ENCODE measurements at places on chromosomes 16 and 17.
A peak's percentile ranks its signal among the peaks of the same experiment; 100 is the strongest.

DNA sequence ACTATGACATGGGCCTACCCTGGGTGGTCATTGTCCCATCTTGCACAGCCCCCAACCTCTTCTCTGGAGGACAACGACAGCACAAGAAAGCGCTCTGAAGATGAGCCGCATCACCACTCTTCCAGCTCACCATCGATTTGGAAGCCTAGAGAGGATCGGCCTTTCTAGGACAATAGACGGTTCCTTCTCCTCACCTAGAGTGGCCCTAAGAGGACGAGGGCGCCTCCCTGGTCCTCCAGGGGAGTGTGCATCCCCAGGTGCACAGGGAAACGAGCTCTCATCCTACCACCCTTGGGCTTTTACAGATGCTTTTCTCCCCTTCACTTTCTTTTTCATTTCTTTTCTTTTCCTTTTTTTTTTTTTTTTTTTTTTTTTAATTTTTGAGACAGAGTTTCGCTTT is 20.3 kb upstream of the SLC52A1 start:
- no peak for DNase-seq

DNA sequence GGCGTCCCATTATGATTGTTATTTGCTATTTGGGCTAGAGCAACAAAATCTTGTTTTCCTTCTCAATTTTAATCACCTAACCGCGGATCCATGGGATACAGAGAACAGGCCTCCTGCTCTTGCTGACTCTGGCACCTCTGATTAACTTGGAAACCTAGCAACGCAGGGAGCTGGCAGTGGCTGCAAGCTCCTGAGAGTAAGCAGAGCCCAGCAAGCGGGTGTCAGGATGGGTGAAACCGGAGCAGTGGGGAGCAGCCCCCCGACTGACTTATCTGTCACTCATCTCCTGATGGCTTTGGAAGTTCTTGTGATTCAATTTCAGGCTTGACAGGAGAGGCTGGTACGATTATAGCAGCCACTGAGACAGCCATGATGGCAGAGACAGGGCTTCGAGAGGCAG is 45.5 kb upstream of the CDC42EP4 start:
- peak; percentile 67 for DNase-seq

GRCh38 chr17:72353502-72353901 is 232.7 kb downstream of the SOX9 start:
- DNase-seq = peak; percentile 48

DNA sequence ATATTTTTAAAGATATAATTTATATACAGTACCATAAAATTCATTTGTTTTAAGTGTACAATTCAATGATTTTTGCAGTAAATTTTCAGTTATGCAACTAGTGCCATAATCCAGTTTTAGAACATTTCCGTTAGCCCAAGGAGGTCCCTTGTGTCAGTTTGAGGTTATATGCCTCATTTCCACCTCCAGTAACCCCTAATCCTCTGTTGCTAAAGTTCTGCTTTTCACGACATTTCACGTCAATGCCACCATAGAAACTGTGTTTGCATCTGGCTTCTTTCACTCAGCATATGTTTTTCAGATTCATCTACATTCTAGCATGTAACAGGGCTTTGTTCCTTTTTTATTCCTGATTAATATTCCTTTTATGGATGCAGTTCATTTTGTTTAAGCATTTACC is 42.4 kb upstream of the NUDT7 start:
- no peak for DNase-seq

GRCh38 chr16:20904507-20905081 is 4.0 kb downstream of the LYRM1 start:
- DNase-seq = peak; percentile 20

DNA sequence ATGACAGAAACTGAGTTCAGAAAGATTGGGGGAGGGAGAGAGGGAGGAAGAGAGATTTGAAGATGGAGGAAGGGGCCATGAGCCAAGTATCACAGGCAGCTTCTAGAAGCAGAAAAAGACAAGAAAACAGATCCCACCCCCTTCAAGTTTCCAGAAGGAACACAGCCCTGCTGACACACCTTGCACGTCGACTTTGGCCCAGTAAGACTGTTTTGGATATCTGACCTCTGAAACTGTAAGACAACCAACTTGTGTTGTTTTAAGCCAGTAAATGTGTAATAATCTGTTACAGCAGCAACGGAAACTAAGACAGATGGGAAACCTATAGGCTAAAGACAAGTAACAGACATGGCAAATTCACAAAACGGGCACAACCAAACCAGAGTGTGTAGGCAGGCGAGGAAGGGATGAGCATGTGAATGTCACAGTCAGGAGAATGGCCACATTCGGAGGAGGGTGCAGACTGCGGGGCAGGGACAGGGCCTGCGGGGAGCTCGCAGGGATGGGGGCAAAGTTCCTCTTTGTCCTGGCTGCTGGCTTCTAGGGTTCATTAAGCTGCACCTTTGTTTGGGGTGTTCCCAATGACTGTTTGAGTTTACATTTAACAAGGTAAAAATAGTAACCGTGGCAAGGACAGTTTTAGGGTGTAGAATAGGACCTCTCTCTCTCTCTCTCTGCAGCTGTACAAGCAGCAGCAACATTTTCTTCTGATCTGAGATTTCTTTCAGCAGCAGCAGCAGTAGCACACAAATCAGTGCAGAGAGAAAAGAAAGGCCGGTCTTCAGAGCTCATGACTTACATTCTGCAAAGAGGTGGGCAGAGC is 18.3 kb upstream of the ATP2C2 start:
- DNase-seq = no peak

DNA sequence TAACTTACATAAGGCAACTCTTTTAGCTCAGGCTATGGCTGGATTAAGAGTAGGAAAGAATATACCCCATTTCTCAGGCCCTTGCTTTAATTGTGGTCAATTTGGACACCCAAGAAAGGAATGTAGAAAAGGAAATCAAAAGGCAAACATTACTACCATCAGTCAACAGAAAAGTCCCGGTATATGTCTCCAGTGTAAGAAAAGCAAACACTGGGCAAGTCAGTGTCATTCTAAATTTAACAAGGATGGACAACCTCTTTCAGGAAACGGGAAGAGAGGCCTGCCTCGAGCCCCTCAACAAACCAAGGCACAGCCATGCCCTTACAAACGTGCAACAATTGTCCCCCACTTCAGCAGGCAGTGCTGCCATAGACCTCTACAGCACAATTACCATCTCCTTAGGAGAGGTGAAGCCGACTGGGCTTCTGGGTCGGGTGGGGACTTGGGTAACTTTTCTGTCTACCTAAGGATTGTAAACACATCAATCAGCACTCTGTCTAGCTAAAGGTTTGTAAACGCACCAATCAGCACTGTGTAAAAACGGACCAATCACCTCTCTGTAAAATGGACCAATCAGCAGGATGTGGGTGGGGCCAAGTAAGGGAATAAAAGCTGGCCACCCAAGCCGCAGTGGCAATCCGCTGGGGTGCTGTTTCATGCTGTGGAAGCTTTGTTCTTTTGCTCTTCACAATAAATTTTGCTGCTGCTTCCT is 12.4 kb downstream of the MRPL58 start:
- no peak for DNase-seq

DNA sequence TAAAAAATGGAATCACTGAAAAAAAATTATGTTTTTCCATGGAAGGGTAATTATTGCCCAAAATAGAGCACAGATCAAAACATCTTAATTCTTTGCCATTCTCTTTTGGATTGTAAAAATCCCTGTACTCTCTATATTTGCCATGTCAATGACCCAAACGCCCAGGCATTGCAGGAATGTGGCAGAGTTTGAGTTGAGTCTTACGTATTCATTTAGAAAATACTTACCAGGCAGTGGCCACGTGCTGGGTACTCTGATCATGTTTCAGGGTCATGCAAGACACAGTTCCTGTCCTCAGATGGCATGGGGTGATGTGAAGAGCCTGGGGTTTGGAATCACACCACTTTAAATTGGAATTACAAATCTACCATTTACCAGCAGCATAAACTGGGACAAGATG is 267.7 kb downstream of the ABCC12 start:
- DNase-seq = no peak

GRCh38 chr17:27635275-27635823 is 4.4 kb downstream of the LGALS9 start:
- peak; percentile 74 for DNase-seq

GRCh38 chr17:66952031-66952524 is 12.4 kb upstream of the CACNG4 start:
- no peak for DNase-seq

GRCh38 chr16:73956587-73957494 is 339.8 kb upstream of the PSMD7 start:
- peak; percentile 69 for DNase-seq

DNA sequence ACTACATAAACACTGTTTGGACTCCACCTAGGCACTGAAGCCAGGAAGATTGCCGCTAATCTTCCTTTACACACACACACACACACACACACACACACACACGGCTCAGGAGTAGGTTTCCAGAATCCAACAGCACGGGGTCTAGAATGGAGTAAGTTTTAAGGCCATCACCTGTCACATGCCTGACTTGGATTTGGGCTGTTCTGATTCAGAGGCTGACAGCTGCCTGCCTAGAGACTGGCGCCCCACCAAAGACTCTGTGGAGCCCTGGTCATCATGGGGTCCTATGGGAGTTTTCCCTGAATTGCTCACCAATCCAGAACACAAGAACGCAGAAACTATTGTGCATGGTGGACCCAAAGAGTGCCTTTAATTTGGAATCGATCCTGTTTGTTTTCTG is 10.9 kb downstream of the CDRT4 start:
- DNase-seq = no peak

DNA sequence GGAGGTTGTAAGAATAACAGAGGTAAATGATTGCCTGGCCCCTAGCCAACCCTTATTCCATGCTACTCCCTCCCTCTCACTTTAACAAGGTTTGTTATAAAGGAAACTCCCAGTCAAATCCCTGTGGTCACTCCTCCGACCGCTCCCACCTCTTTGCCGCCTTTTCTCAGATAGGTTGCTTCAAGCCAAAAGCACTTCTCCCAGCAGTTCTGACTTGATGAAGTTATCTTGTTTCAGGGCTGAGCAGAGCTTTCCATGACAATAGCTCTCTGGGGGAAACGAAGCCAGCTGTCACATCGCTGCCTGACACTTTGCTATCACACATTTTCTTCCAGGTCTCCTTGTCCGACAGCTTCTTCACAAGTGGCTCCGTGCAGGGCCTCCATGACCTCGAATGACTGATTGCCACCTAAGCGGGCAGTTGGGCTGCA is 278.6 kb downstream of the HAPSTR1 start:
- no peak for DNase-seq

DNA sequence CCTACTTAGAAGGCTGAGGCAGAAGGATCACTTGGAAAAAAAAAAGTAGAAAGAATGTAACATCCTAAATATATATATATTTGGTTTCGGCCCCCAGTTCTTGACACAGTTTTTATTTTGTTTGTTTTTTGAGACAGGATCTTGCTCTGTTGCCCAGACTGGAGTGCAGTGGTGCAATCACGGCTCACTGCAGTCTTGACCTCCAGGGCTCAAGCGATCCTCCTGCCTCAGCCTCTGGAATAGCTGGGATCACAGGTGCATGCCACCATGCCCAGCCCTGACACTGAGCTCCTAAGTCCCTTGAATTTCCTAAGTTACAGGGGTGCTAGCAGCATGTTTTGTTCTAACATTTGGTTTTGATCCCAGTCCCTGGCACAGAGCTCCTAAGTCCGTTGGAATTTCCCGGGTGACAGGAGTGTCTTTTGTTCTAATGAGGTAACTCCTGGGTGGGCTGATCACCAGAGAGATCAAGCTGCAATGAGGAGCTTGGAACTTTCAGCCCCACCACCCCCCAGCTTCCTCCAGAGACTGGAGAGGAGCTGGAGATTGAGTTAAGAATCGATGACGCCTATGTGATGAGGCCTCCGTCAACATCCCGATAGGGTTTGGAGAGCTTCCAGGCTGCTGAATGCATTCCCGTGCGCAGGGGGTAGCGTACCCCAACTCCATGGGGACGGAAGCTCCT is 20.0 kb downstream of the MXRA7 start:
- DNase-seq = no peak

DNA sequence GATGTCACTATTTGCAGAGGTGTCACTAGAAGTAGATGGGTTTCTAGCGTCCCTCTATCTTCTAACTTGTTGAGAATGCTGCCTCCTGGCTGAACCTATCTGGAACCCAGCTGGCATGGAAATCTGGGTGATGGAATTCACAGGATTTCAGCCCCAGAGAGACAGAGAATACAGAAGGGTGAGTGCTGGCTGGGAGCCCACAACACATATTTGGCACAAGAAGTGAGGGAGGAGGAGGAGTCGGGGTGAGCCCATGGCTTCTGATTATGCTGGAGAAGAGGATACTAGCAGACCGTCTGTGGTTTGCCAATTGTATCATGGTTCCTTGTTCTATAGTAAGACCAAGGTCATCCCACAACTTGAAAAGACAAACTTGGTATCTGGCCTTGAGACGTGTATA is 557.8 kb upstream of the SALL1 start:
- no peak for DNase-seq

DNA sequence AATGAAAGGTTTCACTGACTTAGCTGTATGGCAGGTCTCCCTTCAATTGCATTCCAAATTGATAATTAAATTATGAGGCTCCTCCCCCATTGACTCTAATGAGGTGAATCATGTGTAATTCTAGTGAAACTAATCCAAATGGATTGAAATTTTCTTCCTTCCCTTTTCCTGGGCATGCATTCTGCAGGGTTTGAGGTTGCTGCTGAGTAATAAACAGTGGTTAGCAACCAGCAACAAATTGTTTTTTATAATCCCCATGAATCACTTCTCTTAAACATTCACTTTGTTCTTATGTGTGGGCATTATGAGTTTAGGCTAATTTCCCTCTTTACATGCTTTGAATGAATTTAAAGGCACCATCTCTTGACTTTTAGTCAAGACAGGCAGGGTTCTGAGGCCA is 43.4 kb downstream of the MYOCD start:
- no peak for DNase-seq

DNA sequence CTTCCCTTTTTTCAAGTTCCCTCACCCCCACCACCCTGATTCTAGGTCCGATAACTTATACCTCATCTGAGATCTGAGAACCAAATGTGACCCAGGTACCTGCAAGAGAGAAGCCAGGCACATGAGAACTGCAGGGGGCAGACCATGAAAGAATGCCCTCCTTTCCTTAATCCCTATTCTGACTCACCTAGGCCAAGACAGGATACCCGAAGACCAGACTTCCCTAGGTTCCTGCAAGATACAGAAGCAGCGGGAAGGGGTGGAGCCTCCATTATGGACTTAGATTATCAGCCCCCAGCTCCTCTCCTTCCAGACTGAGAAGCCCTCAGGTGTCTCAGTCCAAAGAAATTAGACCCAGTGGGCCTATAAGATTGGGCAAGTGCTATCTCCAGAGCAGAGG is 2.1 kb downstream of the KCNAB3 start:
- no peak for DNase-seq

GRCh38 chr17:33387406-33387805 is 94.3 kb upstream of the ASIC2 start:
- DNase-seq = no peak

GRCh38 chr16:25030420-25031131 is 15.4 kb upstream of the ARHGAP17 start:
- no peak for DNase-seq

- DNase-seq = peak; percentile 35
Observed at GRCh38 chr17:35051579-35052240, 11.8 kb downstream of the RFFL start.

All from Ammon's horn (tissue), 1 donor.